ENCODE measurements at places on chromosomes 12 and 14.

DNA sequence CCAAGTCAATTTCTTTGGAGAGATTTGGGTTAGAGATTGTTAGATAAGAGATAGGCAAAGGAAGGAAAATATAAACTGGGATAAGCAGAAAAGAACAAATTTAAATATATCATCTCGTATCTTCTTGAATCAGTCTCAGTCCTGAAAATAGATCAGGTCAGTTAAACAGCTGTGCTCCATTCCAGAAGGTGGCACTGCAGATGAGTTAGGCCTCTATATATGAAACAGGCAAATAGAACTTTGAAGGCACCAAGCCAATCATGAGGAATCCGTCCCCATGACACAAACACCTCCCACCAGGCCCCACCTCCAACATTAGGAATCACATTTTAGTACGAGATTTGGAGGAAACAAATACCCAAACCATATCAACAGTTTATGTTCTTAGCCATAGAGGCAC, 605.5 kb upstream of the USP15 start:
- no peak for DNase-seq

DNA sequence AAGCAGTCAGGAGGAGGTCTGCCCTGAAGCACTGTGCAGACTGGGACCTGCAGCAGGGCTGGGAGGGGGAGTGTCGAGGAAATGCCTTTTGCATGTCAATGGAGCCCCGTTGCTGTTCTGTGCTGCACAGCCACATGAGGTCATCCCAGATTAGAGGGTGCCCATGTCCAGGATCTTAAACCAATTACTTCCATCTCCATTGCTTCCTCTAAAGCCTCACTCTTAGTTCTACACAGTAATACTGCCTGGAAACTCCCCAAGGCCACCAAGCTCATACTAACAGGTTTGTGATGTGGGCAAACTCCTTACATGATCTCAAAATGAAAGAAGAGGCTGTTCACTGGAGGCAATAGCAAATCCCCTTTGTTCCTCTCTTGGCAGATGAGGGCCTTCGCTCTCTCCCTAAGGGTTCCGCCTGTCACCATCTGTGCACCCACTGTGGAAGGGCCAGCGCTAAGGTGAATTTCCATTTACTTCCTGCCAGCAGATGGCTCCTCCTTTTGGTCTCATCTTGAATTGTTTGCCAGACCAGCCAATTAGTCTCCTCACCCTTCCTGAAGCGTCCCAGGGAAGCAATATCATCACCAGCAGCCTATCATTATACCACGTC, 35.4 kb upstream of the LTA4H start:
- no peak for DNase-seq

DNA sequence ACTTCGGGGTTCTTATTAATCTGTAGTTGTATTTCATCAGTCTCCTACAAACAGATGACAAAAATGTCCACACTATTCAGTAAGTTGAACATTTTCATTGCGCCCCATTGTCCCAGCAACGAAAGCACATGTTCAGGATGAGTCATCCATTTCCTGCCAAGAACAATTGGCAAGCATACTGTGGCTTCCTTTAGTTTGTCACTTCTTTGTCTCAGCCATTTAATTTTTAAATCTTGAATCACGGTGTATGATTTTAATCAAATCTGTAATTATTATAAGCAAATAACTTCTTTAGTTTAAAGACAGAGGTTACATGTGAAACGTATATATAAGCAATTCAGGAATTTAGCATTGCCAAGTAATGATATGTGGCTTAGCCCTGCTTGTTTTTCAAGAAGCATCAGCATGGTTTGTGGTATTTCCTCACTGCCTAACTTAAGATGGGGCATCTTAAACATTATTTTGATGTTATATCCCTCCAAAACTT, 211.3 kb upstream of the KRR1 start:
- peak; percentile 52 for DNase-seq

DNA sequence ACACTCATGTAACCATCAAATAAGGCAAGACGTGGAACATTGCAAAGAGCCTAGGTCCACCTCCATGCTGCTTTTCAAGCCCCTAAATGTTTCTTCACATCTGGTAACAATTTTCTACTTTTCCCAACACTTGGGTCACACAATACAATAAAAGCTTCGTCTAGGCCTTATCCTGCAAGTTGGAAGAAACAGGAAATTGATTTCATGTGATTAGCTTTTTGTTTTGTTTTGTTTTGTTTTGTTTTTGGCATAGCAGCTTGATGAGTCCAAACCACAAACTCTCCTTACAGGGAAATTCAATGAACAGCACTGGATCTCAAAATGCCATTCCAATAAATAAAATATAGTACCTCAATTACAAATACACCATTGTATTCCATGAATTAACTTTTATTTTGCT, 19.3 kb downstream of the TAS2R50 start:
- DNase-seq = no peak

DNA sequence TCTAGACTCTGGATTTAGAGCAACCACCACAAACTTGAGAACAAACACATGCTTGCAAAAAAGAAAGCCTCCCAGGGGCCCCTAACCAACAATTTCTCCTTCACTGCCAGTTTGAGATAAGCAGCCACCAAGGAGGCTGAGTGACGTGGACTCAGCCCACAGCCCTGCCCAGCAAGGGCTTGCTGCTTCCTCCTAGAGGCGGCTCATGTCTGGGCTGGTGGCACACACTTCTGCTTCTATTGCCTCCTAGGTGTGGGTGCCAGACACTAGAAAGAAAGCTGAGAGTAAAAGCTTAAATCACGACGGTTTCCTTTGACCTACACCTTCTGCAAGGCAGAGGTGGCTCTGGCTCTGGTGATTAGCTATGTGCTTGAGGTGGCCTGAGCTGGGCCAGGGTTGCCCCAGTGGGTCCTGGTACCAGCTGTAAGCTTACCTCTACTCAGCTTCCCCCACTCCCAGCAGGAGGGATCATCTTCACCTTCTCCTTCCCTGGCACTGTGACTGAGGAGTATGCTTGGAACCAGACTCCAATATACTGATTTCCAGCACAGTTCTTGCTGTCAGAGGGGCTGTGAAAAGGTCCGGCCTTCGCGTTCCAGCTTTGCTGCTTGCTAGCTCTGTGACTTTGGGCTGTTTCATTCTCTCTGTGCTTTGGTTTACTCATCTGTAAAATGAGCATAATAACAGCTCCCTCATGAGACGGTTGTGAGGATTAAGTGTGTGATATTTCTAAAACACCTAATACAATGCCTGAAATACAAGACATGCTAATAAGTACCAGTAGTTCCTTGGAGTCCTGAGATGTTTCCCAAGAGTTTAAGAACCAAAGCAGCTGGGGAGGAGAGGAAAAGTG, 89.7 kb upstream of the PARP11 start:
- DNase-seq = peak; percentile 82

- DNase-seq = peak; percentile 15
Observed at GRCh38 chr12:22250762-22251161, 83.7 kb downstream of the ST8SIA1 start.

GRCh38 chr14:28763751-28764256, 2.8 kb upstream of the FOXG1 start:
- DNase-seq = no peak

GRCh38 chr14:97280526-97280925, 483.3 kb downstream of the VRK1 start:
- no peak for DNase-seq
